ENCODE measurements at places on chromosomes 11 and 22.

DNA sequence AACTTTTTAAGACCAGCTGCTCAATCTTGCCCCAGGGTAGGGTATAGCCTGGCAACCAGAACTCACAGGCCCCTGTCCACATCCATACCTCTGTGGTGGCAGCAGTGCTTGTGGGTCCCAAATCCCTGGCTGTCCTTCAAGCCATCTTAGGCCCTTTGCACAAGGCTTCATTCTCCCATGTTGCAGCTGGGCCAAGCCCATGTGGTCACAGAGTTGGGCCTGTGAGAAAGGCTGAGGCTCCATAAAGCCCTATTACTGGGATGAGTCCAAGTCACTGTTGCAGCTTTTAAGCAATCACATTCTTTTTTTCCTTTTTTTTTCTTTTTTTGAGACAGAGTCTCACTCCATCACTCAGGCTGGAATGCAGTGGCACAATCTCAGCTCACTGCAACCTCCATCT lies 47.9 kb upstream of the SLC25A1 start:
- DNase-seq = no peak

DNA sequence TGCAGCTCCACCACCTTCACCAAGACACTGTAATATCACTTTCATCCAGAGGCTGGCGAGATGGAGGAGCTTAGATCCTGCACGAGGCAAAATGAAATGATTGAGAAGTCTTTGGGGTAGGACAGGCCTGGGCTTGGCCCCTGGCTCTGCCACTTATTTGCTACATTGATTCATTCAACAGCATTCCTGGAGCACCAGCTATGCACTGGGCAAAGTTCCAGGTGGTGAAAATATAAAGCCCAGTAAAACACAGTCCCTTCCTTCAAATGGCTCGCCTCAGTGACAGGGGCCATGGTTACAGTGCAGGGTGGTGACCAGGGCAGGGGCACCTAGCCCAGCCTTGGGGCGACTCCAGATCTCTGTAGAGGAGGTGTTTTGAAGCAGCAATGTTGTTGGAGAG lies 19.7 kb downstream of the ALX4 start:
- no peak for DNase-seq

- no peak for DNase-seq
Measured at GRCh38 chr11:97202613-97203292, 812.9 kb downstream of the JRKL start.

DNA sequence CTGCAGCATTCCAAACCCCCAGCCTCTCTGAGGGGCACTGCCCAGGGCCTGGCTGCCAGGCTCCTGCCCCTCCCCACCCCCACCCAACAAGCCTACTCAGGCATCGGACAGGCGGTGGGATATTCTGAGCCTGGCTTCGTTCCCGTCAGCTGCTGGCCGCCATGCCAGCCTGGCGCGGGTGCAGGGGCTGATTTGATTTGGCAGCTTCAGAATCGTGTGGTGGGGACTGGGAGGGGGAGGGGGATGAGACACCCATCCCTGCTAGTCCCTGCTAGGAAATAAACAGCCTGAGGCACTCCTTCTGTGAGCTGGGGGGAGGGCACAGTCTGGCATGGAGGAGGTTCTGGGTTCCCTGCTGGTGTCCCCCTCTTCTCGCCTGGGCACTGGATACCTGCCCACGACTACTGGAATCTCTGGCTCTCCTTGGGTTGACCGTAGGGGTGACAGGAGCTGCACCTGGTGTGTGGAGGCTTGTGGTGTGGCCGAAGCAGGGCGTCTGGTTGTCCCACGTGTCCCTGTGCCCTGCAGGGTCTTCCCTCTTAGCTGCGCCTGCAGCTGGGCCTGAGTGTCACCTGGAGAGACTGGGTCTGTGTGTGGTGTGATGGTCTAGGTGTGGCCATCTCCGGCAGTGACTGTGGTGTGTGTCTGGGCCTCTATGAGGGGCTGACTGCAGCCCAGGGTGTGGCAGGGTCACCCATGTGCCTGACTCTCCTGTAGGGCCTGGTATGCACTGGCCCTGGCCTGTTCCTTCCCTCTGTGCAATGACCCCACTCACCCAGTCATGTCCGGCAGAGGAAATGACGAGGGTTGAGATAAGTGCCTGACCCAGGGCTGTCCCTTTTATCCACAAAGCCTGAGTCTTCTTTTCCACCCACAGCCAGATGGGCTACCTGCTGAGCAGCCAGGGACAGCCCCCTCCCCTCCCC lies 42.2 kb downstream of the PDE2A start:
- no peak for DNase-seq

DNA sequence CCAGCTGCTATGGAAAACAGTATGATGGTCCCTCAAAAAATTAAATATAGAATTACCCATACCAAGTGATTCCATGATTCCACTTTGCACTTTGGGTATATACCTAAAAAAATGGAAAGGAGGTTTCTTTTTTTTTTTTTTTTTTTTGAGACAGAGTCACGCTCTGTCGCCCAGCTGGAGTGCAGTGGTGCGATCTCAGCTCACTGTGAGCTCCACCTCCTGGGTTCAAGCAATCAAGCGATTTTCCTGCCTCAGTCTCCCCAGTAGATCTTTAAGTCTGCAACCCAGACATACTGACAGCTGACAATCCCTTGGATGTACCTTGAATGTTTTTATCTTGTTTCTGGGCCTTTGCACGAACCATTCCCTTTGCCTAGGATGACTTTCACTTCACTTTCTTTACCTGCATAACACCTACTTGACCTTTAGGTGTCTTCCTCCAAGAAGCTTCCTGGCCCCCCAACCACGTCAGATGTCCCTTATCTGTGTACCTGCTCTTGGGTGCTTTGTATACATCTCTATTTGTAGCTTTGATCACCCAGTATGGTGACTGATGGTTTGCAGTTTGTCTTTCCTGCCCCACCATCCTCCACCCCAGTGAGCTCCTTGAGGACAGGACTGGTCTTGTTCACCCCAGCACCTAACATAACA lies 11.6 kb downstream of the UCP3 start:
- DNase-seq = no peak

DNA sequence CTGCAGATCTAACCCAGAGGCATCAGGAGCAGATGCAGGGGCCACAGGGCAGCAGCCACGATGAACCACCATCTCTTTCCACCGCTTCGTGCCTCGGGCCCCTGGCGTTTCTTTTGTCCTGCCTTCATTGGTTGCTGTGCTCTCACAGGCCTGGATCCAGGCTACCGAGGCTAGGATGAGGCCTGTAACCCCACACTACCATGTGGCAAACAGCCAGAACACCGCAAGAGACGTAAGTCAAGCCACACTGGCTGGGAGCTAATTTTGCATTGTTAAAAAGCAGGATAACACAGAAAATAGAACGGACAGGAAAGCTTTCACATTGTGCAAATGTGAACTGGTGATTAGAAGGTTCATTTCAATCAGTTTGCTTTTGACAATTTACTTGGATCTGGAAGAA lies 15.7 kb upstream of the ARFGAP3 start:
- no peak for DNase-seq

GRCh38 chr22:50092342-50092741 lies 2.5 kb downstream of the MOV10L1 start:
- DNase-seq = no peak

DNA sequence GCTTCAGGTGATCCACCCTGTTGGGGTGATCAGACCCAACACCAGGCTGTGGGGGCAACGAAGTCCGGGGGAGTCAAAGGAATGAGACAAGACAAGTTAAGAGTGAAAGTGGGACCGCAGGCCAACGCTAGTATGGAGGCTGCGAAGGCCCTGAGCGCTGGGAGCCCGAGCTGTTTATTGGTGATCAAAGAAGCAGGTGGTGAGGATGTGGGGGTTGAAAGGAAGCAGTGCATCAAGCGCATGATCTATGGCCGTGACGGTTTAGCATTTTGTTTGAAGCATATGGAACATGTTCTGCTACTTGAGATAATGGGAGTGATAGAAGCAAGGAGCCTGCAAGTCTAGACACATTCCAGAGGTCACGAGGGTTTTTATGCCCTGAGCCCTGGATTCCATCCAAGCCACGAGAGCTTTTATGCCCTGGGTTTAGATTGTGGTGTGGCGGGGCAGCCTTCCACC lies 49.5 kb downstream of the MCHR1 start:
- no peak for DNase-seq

- DNase-seq = no peak
Measured at GRCh38 chr11:9146477-9146876, 55.1 kb upstream of the SCUBE2 start.

DNA sequence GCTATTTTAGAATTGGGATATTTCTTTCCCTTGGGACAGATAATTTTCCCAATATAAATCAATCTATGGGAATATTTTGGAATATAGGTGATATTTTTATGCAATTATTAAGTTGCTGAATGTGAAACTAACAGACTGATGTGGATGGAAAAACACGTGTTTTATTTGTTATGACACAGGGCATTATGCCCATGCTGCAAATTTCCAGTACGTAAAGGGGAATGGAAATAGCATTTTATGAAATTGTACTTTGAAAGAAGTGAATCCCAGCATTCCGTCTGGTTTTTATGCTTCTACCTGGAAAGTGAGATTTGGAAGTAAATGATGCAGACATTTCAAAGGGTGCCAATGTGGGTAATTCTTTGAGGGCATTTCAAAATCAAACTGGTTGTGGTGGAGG lies 142.7 kb downstream of the PARVA start:
- no peak for DNase-seq

DNA sequence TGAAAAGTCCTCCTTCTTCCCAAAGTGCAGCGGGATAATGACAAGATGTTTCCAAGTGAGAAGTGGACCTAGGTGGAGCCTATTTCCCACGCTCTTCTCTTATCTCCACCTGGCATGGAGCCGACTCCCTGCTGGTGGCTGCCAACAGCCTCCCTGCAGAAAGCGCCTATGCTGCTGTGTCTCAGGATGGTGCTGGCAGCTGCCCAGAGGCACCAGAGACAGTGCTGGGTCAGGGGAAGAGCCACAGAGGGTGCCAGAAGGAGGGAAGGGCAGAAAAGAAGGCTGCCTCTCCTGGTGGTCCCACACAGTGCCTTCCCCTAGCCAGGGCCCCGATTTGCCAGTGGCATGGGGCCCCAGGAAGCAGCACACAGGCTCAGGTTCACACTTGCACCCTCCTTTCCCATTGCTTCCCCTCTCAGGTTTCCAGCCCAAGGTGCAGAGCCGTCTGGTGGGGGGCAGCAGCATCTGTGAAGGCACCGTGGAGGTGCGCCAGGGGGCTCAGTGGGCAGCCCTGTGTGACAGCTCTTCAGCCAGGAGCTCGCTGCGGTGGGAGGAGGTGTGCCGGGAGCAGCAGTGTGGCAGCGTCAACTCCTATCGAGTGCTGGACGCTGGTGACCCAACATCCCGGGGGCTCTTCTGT lies 19.0 kb downstream of the CD5 start:
- DNase-seq = no peak

Measured in stimulated activated CD4-positive, alpha-beta T cell treated with anti-CD3 and anti-CD28 coated beads, Interleukin-1b, Interleukin-23, amount 100 ng/mL, for 24 hours (primary cell).